ENCODE measurements at places on chromosomes 2 and 18. TPM values are rescaled to one million over a fixed set of nuclear protein-coding genes. Genes with fewer than 3 reads are reported as not detected.

GRCh38 chr2:66202586-66202985 is 232.3 kb upstream of the MEIS1 start:
- DNase-seq, result no peak

The GALNT13 gene
- polyA plus RNA-seq, result 0.03 TPM

GRCh38 chr2:105517814-105518705 is 119.2 kb upstream of the FHL2 start:
- DNase-seq, result no peak

DNA sequence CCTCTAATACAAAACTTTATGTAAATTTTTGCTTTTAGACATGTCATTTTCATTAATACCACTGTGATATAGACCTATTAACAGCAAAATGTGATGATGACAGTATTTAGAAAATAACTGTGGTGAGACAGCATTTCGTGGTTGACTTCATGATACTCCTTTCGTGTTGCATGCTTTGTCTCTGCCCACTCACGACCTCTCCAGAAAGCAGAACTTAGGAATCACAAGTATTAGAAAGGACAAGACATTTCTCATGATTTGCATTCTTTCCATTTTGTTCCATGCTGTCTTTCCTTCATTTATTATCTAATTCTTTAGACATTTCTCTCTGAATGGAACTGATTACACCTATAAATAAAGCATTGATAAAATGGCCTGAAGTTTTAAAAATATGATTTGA is 85.2 kb upstream of the POU3F3 start:
- no peak for DNase-seq

DNA sequence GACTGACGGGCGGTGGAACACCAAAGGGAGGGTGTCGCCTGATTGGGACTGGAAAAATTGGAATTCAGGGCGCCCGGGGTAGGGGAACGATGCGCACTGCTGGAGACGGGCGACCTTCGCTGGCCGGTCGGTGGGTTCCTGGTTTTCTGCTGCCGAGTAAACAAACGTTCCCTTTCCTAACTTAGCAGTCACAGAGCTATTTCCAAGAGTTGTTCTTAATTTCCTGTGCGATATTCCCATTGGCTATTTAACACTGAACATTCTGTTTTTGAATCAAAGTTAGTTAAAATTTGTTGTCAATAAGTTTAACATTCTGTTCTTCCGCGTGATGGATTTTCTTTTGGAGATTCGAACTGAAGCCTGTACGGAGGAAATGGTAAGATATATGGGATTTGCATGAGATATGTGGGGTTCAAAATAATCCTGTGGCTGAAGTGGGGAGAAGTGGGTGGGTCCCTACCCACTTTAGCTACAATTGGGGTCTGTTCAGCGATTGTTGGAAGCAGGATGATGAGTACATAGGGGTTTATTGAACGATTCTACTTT is 862 bp downstream of the C18orf54 start:
- DNase-seq, result peak; percentile 10

The KCNF1 gene
- 1.4 TPM for polyA plus RNA-seq

DNA sequence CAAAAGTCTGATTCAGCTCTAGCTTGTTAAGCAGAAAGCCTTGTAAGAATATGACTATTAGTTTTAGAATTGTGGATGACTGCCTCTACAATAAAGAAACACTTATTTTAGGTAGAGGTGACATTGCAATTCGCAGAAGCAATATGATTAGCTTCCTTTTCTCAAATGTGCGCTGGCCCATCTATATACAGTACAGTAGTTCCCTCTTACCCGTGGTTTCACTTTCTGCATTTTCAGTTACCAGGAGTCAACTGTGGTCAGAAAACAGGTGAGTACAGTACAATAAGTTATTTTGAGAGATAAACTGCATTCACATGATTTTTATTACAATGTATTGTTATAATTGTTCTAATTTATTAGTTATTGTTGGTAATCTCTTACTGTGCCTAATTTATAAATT is 405.1 kb downstream of the GPD2 start:
- peak; percentile 8 for DNase-seq

- DNase-seq, result peak; percentile 24
Measured at GRCh38 chr2:207833251-207833751, 63.6 kb upstream of the FZD5 start.

- no peak for DNase-seq
Measured at GRCh38 chr2:102271844-102272243, 39.5 kb upstream of the IL1RL1 start.

DNA sequence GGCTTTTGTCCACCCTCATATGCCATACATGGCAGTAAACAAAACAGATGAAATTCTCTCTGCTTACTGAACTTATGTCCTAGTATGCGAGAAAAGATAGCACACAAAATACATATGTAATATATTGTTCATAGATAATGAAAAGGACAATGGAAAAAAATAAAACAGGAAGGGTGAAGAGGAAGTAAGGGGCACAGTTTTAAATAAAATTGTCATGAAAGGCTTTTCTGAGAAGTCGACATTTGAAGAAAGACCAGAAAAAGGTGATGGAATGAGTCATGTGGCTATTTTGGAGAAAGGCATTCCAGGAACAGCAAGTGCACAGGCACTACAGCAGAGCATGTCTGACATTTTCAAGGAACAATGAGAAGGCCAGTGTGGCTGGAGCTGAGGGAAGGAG is 56.4 kb downstream of the KCNH7 start:
- DNase-seq, result no peak

GRCh38 chr2:38528008-38528442 is 74.7 kb downstream of the HNRNPLL start:
- DNase-seq, result peak; percentile 69

DNA sequence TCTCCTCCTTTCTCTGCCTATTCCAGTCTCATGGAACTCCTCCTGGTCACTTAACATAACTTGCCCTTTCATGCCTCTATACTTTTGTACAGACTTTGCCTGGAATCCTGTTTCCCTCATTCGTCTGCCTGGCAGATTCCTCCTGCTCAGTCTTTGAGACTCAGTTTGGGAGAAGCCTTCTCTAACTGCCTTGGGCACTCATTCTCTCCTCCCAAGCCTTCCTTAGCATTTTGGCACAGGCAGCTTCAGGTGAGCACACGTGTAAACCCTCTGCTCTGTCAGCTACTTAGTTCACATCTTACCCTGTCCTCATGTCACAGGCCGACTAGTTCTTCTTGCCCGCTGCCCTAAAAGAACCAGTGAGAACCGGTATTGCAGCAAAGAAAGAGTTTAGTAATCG is 6.0 kb upstream of the FAM98A start:
- no peak for DNase-seq

DNA sequence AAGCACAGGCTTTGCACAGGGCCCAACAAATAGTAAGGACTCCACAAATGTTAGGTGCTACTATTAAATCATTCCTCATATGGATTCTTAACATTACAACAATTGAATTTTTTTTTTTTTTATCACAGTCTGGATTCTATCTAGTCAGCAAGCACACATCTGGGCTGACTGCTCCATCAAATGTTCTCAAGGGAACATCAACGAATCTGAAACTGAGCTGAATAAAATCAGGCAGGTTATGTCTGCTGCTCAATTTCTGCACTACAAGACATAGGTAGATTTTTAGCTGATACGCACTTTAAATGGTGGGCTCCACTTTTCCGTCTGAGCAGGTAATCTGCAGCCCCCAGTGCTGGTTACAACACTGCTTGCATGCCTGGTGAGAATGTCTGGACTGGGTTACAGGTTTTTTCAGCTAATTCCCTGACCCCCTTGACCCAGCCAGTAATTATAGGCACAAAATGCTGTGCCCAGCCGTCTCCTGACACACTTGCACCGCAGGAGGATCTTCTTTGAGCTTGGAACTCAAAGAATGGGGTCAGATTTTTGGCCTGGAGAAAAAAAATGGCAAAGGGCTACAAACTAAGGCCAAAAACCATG is 44.6 kb downstream of the ADD2 start:
- DNase-seq, result no peak

- DNase-seq, result no peak
Measured at GRCh38 chr2:234290671-234291070, 206.2 kb downstream of the ARL4C start.

- no peak for DNase-seq
Measured at GRCh38 chr2:144625626-144626025, 105.7 kb upstream of the ZEB2 start.

The RSAD2 gene
- not detected for polyA plus RNA-seq

DNA sequence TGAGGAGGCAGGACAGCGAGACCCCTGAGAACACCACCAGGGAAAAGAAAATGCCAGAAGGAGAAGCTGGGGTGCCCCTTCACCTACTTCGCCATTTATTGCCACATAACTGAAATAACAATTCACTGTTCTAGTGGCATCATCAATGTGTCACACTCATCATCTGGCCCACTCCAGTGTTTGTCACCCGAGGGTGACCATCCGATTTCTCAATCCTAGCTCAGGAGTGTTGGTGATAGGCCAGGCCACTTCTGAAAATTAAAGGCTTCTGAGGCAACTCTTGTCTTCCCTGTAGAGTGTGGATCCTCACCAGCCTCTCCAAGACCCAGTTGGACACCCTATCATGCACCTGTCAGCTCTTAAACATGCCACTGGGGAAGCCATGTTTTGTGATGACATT is 62.9 kb upstream of the BZW1 start:
- no peak for DNase-seq

The CCDC150 gene
- polyA plus RNA-seq, result 4.3 TPM

- DNase-seq, result no peak
Measured at GRCh38 chr2:150046810-150047209, 440.7 kb downstream of the RND3 start.

DNA sequence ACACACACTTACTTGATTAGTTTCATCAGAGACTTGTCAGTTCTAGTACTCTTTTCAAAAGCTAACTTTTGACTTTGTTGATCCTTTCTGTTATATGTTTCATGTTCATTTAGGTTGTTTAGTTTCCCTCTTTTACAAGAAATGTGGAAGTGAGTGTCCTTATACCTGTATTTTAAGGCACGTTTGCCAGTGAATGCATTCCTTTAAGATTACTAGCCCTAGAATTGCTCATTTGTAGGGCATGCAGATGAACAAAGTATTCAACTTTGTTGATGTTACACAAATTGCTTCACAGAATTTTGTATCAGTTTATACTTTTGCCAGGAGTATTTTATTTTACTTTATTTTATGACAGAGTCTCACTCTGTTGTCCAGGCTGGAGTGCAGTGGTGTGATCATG is 6.3 kb downstream of the IL1RL2 start:
- DNase-seq, result peak; percentile 54

DNA sequence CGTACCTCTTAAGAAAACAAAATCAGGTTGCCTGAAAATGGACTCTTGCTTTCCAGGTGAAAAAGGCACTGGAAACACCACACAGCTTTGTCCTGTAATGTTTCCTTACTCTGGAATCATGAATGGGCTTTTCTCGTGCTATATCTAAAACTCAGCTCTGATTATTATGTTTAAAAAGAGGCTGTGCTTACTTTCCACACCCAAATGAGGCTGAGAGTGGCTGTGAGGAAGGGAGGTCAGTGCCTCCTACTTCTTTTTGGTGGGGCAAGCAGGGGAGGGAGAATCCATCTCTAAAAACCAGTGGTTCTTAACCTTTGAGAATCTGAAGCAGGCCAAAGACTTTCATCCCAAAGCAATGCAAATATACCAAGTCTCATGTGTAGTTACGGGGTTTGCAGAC is 148.6 kb downstream of the FAM210A start:
- DNase-seq, result no peak

DNA sequence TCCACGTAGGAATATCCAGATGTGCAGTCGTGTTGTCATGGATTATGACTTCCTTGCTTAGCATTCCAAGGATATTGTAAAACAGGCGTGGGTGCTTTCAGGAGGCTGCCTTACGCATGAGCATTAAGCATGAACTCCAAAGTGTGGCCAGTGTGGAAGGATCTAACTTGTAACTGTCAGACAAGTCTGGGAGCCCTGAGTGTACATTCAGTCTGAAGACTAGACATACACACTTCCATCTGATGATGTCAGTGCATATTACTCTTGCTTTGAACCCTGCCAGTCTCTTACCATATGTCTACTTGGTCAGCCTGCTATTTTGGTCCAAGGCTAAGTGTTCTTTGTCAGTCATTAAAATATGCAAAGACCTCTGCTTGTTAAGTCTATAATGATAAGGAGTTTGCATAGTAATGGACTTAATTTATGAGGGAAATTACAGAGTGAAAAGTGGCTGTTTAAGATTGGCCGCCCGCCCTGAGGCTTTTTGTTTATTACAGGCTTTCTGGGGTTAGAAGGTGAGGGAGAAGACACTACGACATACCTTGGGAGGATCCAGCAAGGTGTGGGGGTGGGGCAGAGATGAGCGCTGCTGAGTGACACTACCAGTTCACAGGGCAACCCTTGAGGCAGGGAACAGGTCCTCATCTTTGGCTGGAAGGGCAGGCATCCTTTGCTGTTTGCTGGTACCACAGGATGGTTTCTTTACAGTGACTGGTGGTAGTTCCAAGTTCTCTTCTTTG is 48.3 kb downstream of the CABLES1 start:
- peak; percentile 95 for DNase-seq

The C1QL2 gene
- polyA plus RNA-seq, result not detected

GRCh38 chr18:32443706-32444215 is 26.9 kb downstream of the GAREM1 start:
- DNase-seq, result no peak

- peak; percentile 91 for DNase-seq
Measured at GRCh38 chr2:172299741-172300140, 127.6 kb upstream of the ITGA6 start.

DNA sequence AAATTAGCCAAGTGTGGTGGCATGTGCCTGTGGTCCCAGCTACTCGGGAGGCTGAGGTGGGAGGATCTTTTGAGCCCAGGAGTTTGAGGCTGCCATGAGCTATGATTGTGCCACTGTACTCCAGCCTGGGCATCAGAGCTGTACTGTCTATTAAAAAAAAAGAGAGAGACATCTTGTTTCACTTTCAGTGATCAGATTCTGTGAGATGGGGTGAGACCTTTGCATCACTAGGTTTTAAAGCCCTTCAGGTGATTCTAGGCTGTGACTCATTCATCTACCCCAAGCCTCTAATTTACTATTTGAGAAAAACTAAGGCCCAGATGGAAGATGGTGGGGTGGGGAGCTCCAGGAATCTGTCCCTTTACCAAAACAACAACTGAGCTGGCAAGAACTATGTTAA is 7.1 kb downstream of the C2orf92 start:
- no peak for DNase-seq

DNA sequence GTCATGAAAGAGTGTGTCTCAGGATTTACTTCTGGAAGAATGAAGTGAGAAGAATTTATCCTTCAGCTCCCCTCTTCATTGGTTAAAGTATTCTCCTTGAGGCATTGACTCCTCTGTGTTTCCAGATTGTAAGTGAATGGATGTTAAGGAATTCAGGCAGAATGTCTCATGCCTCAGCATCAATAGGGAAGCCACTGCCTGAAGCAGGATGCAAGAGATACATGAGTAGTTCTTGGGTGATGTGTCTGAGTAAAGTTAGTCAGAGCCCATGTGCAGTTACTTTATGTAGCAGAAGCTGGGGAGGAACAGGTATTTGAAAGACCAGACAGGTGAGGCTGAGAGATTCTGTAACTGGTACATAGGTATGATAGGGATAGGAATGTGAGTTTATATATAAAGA is 34.0 kb upstream of the TMEFF2 start:
- peak; percentile 65 for DNase-seq

The ASB18 gene
- not detected for polyA plus RNA-seq

The EML6 gene
- polyA plus RNA-seq, result 0.19 TPM

The TUBA4B gene
- not detected for polyA plus RNA-seq

Measured in IMR-90 (cell line).